ENCODE measurements at places on chromosomes 5 and 9.

DNA sequence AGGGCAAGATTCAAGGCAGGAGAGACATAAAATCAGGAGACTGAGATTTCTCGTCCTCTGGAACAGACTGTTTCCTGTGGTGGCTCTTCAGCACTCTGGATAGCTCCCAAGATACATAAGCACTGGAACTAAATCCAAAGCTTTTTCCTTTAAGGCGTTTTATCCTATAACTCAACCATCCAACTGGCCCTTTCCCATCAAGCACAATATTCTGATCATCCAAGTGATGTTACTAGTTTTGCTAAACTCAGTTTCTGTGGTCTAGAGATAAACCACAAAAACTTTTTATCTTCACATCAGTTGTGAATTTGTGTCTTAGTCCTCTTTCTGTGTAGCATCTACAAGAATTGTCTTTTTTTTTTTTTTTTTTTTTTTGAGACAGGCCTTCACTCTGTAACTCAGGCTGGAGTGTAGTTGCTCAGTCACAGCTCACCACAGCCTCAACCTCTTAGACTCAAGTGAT is 299.4 kb downstream of the COX7C start:
- DNase-seq = no peak

- no peak for DNase-seq
Measured at GRCh38 chr9:80664327-80665210, 1024.8 kb downstream of the TLE1 start.

- DNase-seq = peak; percentile 14
Measured at GRCh38 chr9:104808035-104808614, 44.2 kb downstream of the NIPSNAP3B start.

DNA sequence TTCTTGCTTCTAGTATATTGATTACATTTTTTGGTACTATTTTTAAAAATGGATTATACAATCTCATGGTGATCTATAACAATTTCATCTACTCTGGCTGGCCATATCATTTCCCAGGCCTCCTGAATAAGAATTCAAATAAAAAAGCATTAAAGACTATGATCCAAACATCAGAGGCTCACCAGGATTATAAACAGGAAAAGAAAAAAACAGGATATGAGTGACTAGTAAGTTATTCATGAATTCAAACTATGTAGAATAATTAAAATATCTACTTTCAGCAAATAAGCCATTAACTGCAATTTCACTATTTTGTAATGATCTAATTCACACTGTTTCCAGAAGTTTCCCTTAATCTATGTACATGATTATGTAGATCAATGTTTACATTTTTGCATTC is 293.1 kb upstream of the CDH6 start:
- DNase-seq = no peak

DNA sequence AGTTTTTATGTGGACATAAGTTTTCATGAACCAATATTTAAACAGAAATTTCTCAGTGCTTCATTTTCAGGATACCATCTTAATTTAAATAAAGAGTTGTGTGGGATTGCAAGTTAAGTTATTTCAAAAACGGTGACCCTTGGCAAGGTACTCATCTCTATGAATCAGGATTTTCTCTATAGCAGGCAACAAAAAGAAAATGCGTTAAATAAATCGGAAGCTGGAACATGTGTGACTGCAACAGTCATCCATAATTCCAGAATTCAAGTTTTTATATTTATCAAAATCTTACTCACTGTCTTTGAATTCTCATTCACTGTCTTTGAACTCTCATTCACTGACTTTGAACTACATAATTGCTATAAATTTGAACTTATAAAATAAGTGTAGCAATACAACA is 5.8 kb upstream of the RECK start:
- DNase-seq = no peak

- DNase-seq = no peak
Measured at GRCh38 chr5:165209101-165209727, 1703.8 kb downstream of the MAT2B start.

DNA sequence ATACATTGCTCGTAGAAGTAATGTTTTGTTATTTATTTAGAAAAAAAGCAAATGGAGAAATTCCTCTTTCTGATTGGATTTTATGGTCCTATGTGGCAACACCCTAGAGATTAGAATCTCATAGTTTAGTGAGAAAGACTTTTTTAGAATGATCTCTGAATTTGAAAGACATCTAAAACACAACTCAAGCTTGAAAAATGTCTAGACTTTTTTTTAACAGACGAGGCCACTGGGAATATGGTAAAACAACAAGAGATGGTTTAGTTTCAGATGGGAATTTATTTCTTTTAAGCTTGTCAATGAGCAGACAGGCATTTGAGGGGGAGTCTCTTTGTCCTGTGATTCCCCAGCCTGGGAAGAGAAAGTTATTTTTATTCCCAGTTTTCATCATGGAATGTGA is 122.1 kb downstream of the NTRK2 start:
- no peak for DNase-seq

- DNase-seq = no peak
Measured at GRCh38 chr9:38439291-38439915, 15.1 kb upstream of the IGFBPL1 start.

DNA sequence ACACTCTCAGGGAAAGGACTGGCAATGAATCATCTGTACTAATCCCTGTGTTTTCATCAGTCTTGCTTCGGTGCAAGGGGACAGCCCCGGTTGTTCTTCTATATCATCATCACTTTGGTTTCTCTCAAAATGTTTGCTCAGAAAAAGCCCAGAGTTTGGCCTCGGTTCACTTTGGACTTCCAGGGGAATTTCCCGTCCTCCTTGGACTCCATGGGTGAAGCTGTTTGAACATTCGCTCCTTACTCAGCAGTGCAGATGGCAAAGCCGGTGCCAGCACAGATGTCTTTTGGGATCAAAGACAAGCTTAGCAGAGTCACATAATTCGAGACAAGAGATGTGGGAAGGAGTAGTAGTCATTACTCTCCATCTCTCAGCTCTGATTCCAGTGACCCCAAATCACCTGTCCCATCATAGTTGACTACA is 69.8 kb upstream of the TNFSF8 start:
- no peak for DNase-seq

DNA sequence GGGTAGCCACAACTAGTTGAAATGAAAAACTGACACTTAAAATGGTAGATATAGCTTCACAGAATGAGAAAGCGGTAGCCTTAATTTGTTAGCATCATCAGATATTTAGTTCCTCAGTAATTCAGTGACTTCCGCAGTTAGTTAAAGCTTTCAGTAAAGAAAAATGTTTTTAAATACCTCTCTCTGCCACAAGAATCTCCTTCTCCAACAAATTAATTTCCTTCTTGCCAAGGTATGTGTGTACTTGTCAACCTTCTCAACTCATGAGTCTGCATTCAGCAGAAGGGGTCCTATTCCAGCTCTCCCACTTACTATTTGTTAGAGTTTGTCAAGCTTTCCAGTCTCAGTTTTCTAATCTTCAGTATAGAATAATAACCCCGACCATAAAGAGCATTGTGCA is 26.3 kb upstream of the ERAP1 start:
- no peak for DNase-seq

DNA sequence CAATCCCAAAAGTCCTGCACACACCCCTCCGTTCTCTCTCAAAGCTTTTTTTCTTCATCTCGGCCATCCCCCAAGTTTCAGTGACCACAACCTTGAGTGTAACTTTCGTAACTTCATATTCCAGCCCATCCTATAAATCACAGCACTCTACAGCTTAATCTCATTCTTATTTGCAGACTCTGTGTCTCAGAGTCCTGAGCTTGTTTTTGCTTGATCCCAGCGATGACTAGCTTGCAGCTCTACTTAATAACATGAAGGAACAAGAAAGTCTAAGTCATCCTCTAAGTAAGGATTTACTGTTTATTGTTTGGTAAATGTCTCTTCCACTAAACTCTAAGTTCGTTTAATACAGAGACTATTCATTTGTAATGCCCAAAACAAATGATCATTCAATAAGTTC is 2.6 kb upstream of the SPDL1 start:
- no peak for DNase-seq

DNA sequence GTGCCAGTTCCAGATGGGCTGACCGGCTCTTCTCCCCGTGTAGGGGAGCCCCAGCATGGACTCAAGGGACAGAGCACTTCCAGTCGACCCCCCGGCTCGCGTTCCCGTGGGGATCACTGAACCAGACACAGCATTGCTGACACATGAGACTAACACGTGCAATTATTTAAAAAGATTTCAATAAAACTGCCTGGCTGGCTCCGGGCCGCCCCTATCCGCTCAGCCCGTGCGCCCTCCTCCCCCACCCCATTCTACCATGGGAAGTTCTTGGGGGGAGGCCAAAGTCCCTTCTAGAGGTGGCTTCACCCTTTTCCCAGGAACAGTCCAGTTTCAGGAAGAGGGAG is 4.7 kb downstream of the TESK1 start:
- DNase-seq = no peak

GRCh38 chr9:118993965-118994364 is 375.3 kb downstream of the BRINP1 start:
- no peak for DNase-seq

- DNase-seq = no peak
Measured at GRCh38 chr5:127934791-127935256, 148.7 kb upstream of the SLC12A2 start.

- DNase-seq = no peak
Measured at GRCh38 chr5:172583931-172584511, 57.0 kb upstream of the NEURL1B start.

GRCh38 chr9:128714586-128715435 is 9.1 kb downstream of the ZDHHC12 start:
- DNase-seq = no peak

DNA sequence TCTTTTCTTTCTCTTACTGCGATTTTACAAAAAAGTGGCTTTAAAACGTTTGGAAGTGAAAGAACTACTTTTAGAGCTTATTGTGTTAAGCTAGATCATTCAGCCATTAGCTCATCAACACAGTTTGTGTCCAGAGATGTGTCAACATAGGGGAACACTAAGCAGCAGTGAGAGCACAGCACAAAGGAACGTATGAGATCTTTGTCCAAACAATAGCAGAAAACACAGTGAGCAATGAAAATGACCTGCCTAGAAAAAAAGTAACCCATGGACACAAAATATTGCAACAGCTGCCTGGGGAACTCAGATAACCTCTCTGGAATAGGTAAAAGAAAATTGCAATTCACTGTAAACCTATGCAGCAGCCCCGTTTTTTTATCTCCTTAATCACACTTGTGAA is 372.5 kb downstream of the ARHGEF28 start:
- no peak for DNase-seq

- DNase-seq = no peak
Measured at GRCh38 chr9:21141427-21141882, at the start of gene IFNW1. Gene IFNW1, minus strand, starts transcription at chr9:21141832. Its CDS starts 262 bp downstream, at chr9:21141570.

GRCh38 chr5:16863469-16863946 is 72.6 kb downstream of the MYO10 start:
- no peak for DNase-seq

- no peak for DNase-seq
Measured at GRCh38 chr5:130874861-130875417, 290.1 kb downstream of the HINT1 start.

DNA sequence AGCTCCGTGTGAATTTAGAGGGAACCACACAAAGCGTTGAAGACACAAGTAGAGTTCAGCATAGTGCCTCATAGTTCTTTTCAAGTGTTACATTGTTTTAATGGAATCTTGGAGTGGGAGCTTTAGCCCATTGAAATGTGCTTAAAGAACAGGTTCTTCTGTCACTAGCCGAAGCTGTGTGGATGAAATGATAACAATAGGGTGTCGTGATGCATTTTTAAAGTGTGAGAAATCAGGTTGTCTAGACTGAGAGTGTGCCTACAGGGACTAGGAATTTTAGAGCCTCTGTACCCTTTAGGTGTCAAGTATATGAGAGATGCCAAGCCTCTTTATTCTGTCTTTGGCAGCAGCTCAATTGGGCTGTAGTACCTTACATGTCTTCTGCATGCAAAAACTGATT is 83.0 kb downstream of the NDUFS4 start:
- DNase-seq = no peak

GRCh38 chr5:7329712-7330111 is 66.2 kb upstream of the ADCY2 start:
- no peak for DNase-seq

- no peak for DNase-seq
Measured at GRCh38 chr5:131945551-131946168, at the start of gene MEIKIN. Gene MEIKIN, minus strand, starts transcription at chr5:131945663. Its CDS starts 158 bp downstream, at chr5:131945505.

DNA sequence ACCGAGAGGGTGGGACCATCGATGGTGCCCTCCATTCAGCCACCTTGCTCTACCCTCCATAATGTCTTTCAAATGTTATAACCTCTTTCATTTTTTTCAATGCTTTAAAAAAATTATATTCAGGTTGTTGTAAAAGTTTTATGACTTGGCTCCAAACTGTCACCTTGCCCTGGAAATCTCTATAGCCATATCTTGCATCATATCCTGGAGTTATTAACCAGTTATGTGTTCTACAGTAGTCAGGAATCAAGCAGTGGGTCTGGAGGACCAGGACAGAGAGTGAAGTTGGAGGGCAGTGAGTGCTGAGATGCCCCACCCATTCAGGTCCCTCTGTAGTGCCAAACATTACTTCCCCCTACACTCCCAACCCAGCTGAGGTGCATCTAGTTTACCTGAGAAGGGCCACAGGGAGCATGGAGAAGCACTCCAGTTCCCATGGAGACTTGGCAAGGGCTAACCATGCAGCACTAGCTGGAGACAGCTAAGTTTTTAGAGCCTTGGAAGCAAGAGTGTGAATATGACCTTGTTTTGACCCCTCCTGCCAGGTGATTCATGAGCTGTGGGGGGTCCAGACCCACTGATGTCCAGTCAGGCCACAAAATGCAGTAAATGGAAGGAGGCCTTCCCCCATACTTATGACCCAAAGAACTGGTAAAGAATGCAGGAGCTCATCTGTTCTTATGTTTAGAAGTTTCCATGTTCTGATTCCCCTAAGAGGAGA is 5.5 kb downstream of the IFNA8 start:
- no peak for DNase-seq

- peak; percentile 20 for DNase-seq
Measured at GRCh38 chr9:38362852-38363588, 29.5 kb upstream of the ALDH1B1 start.

DNA sequence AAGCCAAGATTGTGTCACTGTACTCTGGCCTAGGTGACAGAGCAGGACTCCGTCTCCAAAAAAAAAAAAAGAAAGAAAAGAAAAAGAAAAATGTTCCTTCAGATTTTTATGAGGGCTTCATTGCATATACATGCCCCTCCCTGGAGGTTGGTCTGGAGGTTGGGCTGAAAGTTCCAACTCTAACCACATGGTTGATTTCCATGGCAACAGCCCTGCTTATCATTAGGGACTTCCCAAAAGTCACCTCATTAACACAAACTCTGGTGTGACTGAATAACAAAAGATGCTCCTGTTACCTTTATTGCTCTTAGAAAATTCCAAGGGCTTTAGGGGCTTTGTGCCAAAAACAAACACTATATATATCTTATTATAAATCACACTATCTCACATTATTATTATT is 113.8 kb downstream of the TMC1 start:
- DNase-seq = no peak

Measured in CD4-positive, alpha-beta T cell treated with Interleukin-17A for 4 hours (primary cell).